ENCODE measurements at places on chromosomes 16 and 17.

DNA sequence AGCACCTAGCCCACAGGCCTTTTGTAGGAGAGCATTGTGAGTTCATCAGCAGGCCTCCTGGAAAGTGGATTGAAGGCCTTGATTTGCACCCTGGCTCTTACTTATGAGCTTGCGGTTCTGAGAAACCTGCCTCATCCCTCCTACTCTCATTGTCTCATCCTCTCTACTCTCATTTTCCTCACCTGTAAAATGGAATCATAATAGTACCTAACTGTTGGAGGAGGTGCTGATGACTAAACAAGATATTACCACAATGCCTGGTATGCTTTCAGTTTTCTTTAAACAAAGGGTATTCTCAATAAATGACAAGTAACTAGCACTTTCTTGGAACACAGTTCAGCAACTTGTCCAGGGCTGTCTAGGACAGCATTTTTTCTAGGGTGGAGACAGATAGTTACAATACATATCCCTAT, 243.1 kb upstream of the MAF start:
- H3K27me3 ChIP-seq: peaks cover 9% of the 10 kb centered on the region
- no peak for DNase-seq
- H3K4me3 ChIP-seq: no peak overlapping the region
- no peak overlapping the region for H3K27ac ChIP-seq

DNA sequence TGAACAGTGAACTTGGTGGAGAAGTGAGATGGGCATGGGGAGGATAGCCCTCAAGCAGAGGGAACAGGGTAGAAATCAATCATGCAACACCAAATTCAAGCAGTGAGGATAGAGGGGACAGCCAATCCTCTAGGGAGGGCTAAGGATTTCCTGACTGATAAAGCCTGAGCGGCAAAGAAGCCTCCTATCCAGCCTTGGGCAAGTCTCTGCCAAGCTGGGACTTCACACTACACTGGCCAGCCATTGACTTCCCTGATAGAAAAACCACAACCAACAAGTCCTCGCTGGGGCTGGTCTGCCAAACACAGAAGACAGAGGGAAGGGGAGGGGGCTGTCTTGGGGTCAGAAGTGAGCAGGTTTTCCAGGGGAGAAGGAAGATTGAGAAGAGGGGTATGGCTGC, 2.5 kb upstream of the FBXL19 start:
- H3K4me3 ChIP-seq: peak overlapping the region; percentile 47
- peak overlapping the region; percentile 98 for H3K27ac ChIP-seq
- H3K4me1 ChIP-seq: peaks cover 20% of the 10 kb centered on the region
- DNase-seq: no peak

GRCh38 chr16:22210854-22211253, 4.8 kb downstream of the EEF2K start:
- no peak overlapping the region for H3K27ac ChIP-seq
- H3K27me3 ChIP-seq: no peaks in the 10 kb centered on the region
- DNase-seq: no peak
- H3K36me3 ChIP-seq: peaks cover 5% of the 10 kb centered on the region

DNA sequence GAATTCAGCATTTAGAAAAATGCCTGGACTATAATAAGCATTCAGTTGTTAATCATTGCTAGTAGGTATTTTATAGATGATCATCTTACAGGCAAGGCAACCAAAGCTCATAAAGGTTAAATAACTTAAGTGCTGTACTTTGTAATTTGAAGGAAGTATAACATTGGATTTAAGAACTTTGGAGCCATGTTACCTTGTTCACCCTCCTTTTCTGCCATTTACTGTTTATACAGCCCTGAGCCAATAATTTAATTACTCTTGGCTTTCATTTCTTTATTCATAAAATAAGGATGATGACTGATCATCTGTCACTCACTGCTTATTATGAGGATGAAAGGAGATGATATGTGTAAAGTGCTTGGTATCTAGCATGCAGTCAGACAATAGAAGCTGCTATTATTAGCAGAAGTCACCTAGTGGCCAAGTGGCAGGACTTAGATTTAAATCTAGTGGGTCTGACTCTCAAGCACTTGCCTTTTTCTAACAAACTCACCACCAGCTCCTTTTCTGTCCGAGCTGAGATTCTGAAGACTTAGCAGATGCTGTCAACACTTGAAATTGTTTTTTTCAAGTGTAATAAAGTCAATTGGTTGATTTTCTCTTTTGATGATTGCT, 18.3 kb upstream of the DDX52 start:
- no peaks in the 10 kb centered on the region for H3K4me1 ChIP-seq
- DNase-seq: no peak
- no peak overlapping the region for H3K27ac ChIP-seq

- H3K4me3 ChIP-seq: peak overlapping the region; percentile 84
- H3K27me3 ChIP-seq: no peaks in the 10 kb centered on the region
- peak overlapping the region; percentile 97 for H3K27ac ChIP-seq
- H3K36me3 ChIP-seq: no peaks in the 10 kb centered on the region
- peak; percentile 26 for DNase-seq
- H3K4me1 ChIP-seq: peaks cover 75% of the 10 kb centered on the region
These were observed 10.0 kb upstream of the SKAP1 start for GRCh38 chr17:48439875-48440505.

GRCh38 chr16:85610446-85611193, 2.5 kb upstream of the GSE1 start:
- DNase-seq: peak; percentile 84
- no peaks in the 10 kb centered on the region for H3K36me3 ChIP-seq
- peak overlapping the region; percentile 11 for H3K27ac ChIP-seq
- H3K27me3 ChIP-seq: no peaks in the 10 kb centered on the region
- peaks cover 10% of the 10 kb centered on the region for H3K4me1 ChIP-seq
- H3K4me3 ChIP-seq: peak overlapping the region; percentile 84

DNA sequence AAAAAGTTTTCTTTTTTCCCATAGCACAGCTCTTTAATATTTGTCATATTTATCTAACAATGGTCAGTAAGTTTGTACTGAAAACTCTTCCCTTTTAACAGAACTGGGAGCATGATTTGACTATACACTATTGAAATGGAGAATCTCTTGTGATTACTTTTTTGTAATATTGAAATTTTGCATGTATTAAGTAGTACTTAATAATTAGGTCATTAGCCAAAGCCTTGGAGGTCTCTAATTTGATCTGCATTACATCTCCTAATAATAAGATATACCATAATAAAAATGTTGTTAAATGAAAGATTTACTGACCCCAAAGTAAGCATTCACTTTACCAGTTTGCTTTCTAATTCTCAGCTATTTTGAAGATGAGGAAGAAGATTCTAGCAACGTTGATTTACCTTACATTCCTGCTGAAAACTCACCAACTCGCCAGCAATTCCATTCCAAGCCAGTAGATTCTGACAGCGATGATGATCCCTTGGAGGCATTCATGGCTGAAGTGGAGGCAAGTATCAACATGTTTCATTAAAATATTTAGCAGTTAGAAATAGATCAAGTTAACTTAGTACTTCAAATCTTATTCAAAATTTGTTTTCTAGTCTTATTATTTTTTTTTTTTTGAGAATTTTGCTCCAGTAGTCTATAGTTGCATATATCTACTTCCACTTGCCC, 18.2 kb downstream of the DDX42 start:
- no peak for DNase-seq
- no peak overlapping the region for H3K4me3 ChIP-seq
- H3K4me1 ChIP-seq: peaks cover 5% of the 10 kb centered on the region
- peaks cover 11% of the 10 kb centered on the region for H3K36me3 ChIP-seq
- H3K27ac ChIP-seq: no peak overlapping the region
- no peaks in the 10 kb centered on the region for H3K27me3 ChIP-seq

DNA sequence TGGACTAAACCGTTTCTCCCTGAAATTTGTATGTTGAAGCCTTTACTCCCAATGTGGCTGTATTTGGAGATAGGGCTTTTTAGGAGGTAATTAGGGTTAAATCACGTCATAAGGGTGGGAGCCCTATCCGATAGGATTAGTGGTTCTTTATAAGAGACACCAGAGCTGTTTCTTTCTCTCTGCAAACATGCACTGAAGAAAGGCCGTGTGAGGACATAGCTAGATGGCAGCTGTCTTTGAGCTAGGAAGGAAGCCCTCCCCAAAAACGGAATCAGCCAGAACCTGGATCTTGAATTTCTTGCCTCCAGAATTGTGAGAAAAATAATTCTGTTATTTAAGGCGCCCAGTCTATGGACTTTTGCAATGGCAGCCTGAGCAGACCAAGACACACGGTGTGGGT, 14.1 kb downstream of the ODF4 start:
- H3K27me3 ChIP-seq: peaks cover 16% of the 10 kb centered on the region
- no peak overlapping the region for H3K4me3 ChIP-seq
- H3K36me3 ChIP-seq: peaks cover 2% of the 10 kb centered on the region

- H3K27ac ChIP-seq: no peak overlapping the region
- peaks cover 67% of the 10 kb centered on the region for H3K27me3 ChIP-seq
- no peak for DNase-seq
- H3K4me3 ChIP-seq: no peak overlapping the region
These were observed 267.6 kb upstream of the SDK2 start for GRCh38 chr17:73911726-73912372.

DNA sequence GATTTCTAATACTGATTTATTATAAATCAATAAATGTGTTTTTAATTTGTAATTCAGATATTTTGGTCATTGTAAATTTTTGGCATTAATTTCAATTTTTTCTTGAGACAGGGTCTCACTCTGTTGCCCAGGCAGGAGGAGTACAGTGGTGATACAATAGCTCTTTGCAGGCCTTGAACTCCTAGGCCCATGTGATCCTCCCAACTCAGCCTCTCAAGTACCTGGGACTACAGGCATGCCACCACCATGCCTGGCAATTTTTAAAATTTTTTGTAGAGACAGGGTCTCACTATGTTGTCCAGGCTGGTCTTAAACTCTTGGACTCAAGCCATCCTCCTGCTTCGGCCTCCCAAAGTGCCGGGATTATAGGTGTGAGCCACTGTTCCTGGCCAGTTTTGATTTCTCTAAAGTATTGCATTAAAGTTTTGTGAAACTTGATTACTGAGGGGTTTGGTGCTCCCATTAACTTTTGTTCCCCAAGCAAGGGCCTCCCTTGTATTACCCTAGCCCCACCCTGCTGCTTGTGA, 5.2 kb upstream of the TFAP4 start:
- no peak overlapping the region for H3K27ac ChIP-seq
- H3K27me3 ChIP-seq: no peaks in the 10 kb centered on the region
- DNase-seq: no peak
- H3K4me1 ChIP-seq: peaks cover 5% of the 10 kb centered on the region
- H3K4me3 ChIP-seq: no peak overlapping the region

DNA sequence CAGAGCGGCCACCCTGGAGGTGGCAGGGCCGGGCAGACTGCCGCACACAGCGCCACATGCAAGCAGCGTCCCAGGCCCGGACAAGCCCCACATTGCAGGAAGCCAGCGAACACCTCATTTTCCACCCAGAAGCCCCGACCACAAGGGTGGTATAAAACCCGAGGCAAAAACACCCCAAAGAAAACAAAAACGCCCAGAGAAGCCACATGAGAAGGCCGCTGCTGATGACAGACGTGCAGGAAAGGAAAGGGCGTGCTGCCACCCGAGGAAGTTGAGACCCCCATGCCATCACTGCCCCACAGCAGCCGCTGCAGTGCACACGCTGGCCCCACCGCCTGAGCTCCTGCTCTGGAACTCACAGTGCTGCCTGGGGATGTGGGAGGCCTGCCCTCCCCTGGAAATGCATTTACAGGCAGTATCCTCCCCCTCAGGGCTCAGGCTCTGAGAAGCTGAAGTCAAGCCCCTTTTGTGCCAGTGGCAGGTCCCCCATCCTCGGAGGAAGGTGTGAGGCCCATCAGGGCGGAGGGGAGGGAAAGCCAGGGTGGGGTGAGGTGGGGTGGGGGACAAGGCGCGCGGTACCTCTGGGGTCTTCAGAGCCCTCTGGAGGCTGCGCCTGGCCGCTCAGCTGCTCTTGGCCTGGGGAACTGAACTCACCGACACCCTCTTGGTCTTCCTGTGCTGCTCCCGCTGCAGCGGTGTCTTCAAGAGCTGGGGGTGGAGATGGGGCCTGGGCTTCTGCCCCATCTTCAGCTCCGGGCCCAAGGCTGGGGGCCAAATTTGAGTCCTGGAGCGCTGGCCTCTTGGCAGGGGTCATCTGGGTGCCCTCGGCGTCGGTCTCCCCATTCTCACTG, 62.0 kb downstream of the IL21R start:
- H3K27me3 ChIP-seq: no peaks in the 10 kb centered on the region
- DNase-seq: peak; percentile 29
- H3K36me3 ChIP-seq: peaks cover 10% of the 10 kb centered on the region

DNA sequence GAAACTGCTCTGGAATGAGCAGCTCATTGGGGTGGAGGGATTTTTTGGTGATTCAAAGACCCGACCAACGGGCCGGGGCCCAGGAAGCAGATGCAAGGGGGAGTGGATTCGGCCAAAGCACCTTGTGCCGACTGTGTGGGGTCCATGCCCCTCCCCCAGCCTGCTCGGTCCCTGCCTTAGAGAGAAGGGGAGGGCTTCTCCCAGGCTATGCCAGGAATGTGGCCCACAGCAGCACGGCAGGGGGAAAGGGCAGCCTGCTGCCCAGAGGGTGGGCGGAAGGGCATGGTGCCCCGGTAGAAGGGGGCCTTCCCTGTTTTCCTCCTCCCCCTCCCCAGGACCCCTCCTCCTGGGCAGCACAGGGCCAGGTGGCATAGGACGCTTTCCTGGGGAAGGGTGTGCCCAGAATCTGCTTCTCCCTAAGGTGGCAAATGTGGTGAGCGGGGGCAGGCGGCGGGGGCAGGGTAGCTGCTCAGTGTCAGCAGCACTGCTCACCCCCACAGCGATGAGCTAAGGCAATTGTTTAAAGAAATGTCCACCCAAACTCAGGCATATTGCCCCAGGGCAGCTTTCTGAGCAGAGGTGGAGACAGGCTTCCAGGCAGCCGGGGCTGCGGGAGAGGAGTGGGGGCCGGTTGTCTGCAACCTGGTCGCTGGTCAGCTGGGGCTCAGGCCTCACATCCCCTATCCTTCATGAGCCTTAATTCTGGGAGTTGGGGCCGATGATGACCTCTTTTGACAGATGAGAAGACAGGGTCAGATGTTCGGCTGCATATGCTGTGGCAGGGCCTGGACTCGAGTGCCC, 33.9 kb upstream of the MLKL start:
- peaks cover 13% of the 10 kb centered on the region for H3K27me3 ChIP-seq
- H3K4me1 ChIP-seq: peaks cover 14% of the 10 kb centered on the region
- no peak overlapping the region for H3K27ac ChIP-seq

DNA sequence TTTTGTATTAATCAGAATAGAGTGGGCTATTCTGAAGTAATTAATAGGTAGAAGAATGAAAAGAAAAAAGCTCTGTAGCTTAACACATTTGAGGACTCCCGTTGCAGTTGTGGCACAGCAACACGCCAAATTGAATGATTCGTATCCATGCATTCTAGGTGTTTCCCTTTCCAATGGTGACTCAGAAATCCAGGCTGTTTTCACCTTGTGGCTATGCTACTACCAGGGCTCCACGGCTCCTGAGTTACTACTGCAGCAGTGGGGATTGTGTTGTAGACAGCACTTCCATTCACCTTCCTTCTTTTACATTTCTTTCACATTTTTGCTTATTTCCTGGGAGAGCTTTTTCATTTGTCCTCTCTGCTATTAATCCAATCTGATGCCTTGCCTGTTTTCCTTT, 1616.4 kb downstream of the CDH8 start:
- no peaks in the 10 kb centered on the region for H3K4me1 ChIP-seq
- no peaks in the 10 kb centered on the region for H3K27me3 ChIP-seq
- DNase-seq: no peak
- no peak overlapping the region for H3K4me3 ChIP-seq
